ENCODE measurements at places on chromosomes 7 and 10.

- DNase-seq: peak; percentile 92
Measured at GRCh38 chr7:43649755-43650274, 66.9 kb downstream of the STK17A start.

- peak; percentile 55 for DNase-seq
Measured at GRCh38 chr10:31353574-31353973, 34.6 kb downstream of the ZEB1 start.

- DNase-seq: no peak
Measured at GRCh38 chr7:64685741-64686140, 19.8 kb downstream of the ZNF107 start.

- DNase-seq: no peak
Measured at GRCh38 chr10:36187380-36188079, 545.4 kb upstream of the FZD8 start.

DNA sequence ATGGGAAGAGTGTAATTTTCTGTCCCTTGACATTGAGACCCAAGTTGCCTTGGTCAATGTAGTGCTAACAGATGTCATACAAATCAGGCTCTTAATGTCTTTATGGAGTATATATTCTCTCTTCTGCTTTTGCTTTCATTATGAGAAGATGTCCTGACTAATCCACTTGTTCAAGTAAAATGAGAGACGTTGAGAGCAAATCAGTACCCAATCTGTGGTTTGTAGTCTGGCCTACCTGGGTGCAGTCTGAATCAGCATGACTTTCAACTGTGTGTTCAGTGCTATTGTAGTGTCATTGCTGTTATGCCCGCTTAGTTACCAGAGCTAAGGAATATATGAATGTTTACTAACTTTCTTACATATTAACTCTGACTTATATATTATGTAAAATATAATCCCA is 612.4 kb downstream of the ANKRD7 start:
- DNase-seq: no peak

GRCh38 chr10:93894516-93895378 is 969 bp downstream of the SLC35G1 start:
- no peak for DNase-seq

- no peak for DNase-seq
Measured at GRCh38 chr10:114257498-114257897, 18.4 kb downstream of the VWA2 start.

GRCh38 chr10:50293513-50294313 is 42.4 kb upstream of the ASAH2 start:
- no peak for DNase-seq

GRCh38 chr10:13062803-13063202 is 37.2 kb upstream of the OPTN start:
- DNase-seq: no peak

DNA sequence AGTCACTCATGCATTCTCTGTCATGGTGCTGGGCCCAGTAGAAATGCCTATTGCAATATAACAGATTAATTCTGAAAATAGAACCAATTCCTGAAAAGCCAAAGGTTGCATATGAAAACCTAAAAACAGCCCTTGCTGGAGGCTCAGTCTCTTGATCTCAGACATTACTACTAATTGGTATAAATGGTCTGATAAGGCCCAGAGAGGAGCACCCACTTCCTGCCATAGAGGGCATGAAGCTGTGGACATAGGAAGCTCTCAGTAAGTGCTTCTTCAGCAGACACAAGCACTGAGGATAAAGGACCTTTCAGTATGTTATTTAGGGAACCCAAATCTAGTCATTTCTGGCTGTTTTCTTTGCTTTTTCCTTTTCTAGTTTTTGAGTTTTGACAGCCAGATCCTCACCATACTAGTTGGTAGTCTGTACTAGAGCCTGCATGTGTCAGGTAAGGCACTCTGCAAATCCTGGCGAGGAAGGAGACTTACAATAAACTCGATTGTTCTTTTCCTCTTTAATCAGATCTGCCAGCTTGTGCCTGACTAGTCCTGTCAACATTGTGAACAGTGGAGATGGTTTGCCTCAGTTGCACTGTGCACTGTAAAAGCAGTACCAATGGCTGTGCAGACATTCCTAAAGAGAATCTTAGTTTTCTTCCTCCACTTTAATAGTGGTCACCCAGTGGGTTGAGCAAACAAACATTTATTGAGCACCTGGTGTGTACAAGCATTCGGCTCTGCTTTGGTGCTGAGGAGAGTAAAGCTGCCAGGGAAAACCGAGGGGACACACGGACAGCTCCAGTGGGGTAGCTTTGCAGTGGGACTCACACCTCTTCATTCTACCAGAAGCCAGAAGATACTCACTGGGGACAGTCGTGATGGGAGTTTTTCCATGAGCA is 140.9 kb downstream of the CHN2 start:
- DNase-seq: no peak

GRCh38 chr7:16651396-16652239 is 5.6 kb downstream of the BZW2 start:
- no peak for DNase-seq

DNA sequence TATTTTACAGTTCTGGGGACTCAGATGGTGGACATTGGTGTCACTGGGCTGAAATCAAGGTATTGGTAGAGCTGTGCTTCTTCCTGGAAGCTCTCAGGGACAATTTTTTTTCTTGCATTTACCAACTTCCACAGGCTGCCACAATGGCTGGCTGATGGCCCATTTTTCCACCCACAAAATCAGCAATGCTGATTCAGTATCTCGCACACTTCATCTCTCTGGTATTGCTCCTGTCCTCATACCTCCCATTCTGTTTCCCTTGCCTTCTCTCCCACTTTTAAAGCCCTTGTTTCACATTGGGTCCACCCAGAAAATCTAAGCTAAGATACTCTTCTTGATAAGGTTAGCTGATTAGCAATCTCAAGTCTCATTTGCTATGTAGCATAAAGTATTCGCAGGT is 530.9 kb upstream of the POM121L12 start:
- no peak for DNase-seq

DNA sequence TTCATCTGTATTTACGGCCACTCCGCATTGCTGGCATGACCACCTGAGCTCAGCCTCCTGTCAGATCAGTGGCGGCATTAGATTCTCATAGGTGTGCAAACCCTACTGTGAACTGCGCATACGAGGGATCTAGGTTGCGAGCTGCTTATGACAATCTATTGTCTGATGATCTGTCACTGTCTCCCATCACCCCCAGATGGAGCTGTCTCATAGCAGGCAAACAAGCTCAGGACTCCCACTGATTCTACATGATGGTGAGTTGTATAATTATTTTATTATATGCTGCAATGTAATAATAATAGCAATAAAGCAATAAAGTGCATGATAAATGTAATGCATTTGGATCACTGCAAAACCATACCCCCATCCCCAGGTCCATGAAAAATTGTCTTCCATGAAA is 1172.9 kb upstream of the AUTS2 start:
- DNase-seq: no peak

- DNase-seq: no peak
Measured at GRCh38 chr10:88027570-88027969, 164.1 kb downstream of the PTEN start.

DNA sequence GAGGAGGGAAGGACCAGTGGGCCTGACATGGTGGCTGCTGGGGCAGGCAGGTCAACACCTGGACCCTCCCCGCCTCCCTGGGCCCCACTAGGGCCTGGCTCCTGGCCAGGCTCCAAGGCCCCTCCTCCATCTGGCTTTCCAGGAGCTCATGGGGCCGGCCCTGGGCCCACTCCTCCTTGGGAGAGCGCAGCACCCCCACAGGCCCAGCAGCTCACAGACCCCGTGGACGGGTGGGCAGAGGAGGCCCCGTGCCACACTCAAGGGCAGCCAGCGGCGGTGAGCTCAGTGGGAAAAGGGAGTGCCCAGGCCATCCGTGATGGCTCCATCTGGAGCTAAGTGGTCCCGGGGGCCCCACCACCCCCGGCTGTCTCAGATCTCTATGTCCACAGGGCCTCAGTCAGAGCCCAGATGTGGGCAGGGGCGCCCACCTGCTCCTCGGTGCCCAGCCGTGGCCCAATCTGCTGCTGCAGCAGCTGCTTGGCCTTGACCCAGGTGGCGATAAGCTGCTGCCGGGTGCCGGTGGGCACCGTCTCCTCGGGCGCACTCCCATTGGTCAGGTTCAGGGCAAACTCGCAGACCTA is 32.8 kb downstream of the CFAP46 start:
- DNase-seq: no peak

DNA sequence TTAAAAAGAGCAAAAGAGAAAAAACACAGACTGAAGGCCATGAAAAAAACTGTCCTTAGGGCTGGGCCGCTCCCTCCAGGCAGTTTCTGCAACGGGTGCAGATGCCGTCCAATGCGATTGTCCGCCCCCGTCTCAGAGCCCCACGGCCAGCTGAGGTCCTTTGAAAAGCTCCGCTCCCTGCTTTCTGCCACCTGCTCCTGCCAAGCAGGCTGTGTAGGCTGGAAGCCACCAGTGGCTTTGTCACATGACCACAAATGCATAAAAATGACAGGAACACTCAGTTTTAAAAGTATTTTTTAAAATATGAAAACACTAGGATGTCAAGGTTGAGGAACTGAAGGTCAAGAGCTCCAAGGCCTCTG is 71.7 kb downstream of the AMZ1 start:
- no peak for DNase-seq

GRCh38 chr7:40786909-40787308 is 652.1 kb downstream of the SUGCT start:
- no peak for DNase-seq

GRCh38 chr10:131889755-131890154 is 11.1 kb upstream of the PPP2R2D start:
- no peak for DNase-seq

- no peak for DNase-seq
Measured at GRCh38 chr7:76273503-76273902, 29.0 kb upstream of the HSPB1 start.

DNA sequence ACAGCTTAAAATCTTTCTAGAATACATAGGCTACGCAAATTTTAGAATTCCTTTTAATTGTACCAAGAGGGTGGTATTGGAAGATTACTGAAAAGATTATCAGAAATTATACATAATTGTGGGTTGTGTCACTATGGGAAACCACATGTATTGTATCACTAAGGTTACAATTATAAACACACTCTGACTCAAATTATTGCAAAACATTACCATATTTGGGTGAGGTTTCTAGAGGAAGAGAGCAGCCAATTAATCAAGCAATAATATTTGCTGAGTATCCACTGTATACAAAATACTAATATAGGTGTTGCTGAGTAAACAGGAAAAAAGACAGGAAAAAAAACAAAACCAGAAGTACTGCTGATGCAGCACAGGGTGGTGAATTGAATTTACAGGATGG is 3.1 kb upstream of the CAPZA2 start:
- no peak for DNase-seq

Measured in activated CD8-positive, alpha-beta memory T cell treated with anti-CD3 and anti-CD28 coated beads, Interleukin-2, amount 10 ng/mL, durations not matched to agents 7 days and 5 days (primary cell).